ENCODE measurements at places on chromosomes 5 and 9. TPM values are rescaled to one million over a fixed set of nuclear protein-coding genes. Genes with fewer than 3 reads are reported as not detected.

Gene FAM221B
- total RNA-seq = not detected

Gene PCDHA3
- total RNA-seq = not detected

Gene GABBR2
- total RNA-seq = not detected

Gene ANGPTL2
- total RNA-seq = not detected

DNA sequence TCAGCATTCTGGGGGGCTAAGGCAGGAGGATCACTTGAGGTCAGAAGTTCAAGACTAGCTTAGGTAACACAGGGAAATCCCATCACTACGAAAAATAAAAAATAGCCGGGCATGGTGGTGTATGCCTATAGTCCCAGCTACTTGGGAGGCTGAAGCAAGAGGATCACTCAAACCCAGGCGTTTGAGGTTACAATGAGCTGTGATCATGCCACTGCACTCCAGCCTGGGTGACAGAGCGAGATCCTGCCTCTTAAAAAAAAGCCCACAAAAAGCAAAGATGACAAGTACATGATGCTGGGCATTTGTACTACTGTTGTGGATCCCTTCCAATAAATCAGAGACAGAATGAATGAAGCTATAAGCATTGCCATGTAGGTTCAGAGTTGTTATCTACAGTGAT, 320.1 kb upstream of the PANK3 start:
- no peaks in the 10 kb centered on the region for H3K4me1 ChIP-seq
- no peaks in the 10 kb centered on the region for H3K36me3 ChIP-seq
- no peaks in the 10 kb centered on the region for H3K27me3 ChIP-seq
- no peak for DNase-seq

GRCh38 chr5:141825791-141826560, 52.2 kb downstream of the PCDH1 start:
- no peak for DNase-seq
- no peaks in the 10 kb centered on the region for H3K36me3 ChIP-seq
- H3K4me3 ChIP-seq = no peak overlapping the region
- no peak overlapping the region for H3K27ac ChIP-seq

DNA sequence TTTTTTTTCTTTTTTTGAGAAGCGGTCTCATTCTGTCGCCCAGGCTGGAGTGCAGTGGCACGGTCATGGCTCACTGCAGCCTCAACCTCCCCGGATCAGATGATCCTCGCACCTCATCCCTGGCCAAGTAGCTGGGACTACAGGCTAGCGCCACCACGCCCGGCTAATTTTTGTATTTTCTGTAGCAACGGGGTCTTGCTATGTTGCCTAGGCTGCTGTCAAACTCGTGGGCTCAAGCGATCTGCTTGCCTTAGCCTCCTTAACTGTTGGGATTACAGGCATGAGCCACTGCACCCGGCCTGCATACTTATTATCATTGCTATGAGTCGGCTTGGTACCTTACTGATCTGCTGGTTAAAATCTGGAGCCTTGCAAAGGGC, 790 bp upstream of the IARS1 start:
- peak overlapping the region; percentile 61 for H3K4me3 ChIP-seq
- no peaks in the 10 kb centered on the region for H3K36me3 ChIP-seq
- H3K27me3 ChIP-seq = no peaks in the 10 kb centered on the region

GRCh38 chr5:73363911-73364730, 84.5 kb downstream of the FOXD1 start:
- H3K27me3 ChIP-seq = no peaks in the 10 kb centered on the region
- no peak overlapping the region for H3K27ac ChIP-seq
- no peak overlapping the region for H3K4me3 ChIP-seq
- no peaks in the 10 kb centered on the region for H3K36me3 ChIP-seq

GRCh38 chr5:106017243-106017857, 1653.4 kb downstream of the EFNA5 start:
- H3K4me3 ChIP-seq = no peak overlapping the region
- no peaks in the 10 kb centered on the region for H3K4me1 ChIP-seq
- no peaks in the 10 kb centered on the region for H3K36me3 ChIP-seq
- DNase-seq = no peak
- H3K27ac ChIP-seq = no peak overlapping the region

DNA sequence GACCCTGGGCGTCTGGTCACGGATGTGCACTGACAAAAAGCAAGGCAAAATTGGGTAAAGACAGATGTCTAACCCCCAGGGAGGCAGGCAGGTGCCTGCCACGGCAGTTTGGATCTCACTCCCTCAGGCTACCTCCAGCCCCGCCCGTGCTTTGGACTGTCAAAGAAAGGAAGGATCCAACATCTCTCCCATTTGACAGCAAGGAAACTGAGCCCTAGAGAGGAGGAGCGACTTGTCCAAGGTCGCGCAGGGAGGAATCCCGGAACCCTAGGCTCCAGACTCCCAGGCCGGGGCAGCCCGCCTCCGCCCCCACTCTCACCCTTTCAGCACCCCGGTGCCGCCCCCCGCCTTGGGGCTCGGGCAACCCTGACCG, 376 bp downstream of the GOLGA1 start:
- peaks cover 8% of the 10 kb centered on the region for H3K4me1 ChIP-seq
- H3K36me3 ChIP-seq = peaks cover 11% of the 10 kb centered on the region
- H3K27me3 ChIP-seq = no peaks in the 10 kb centered on the region

GRCh38 chr9:134830926-134831720, 49.5 kb upstream of the FCN2 start:
- H3K4me1 ChIP-seq = no peaks in the 10 kb centered on the region
- no peaks in the 10 kb centered on the region for H3K27me3 ChIP-seq
- H3K36me3 ChIP-seq = no peaks in the 10 kb centered on the region
- no peak overlapping the region for H3K27ac ChIP-seq

DNA sequence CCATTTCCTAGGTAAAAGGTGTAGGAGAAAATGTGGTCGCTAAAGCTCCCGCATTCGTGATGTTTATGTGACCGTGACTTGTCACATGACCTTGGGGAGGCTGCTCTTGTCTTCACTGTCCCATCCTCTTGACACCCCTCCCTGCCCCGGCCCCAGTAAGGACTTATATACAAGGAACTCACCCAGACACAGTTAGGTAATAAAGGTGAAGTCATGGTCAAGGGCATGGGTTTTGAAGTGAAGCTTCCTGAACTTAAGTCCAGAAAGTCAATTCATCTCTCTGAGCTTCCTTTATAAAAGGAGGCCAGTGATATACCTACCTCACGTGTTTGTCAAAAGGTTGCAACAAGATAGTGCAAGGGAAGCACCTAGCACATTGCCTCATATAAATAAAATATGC, 17.6 kb downstream of the FGF1 start:
- no peak overlapping the region for H3K27ac ChIP-seq
- H3K4me3 ChIP-seq = no peak overlapping the region
- DNase-seq = no peak
- H3K4me1 ChIP-seq = no peaks in the 10 kb centered on the region

GRCh38 chr9:111599092-111599954, at the start of gene PTGR1:
TSS of gene PTGR1 (minus strand) at chr9:111599647. CDS start at chr9:111597422, 2,225 bp downstream.
- no peak within 1 kb of the TSS for H3K27ac ChIP-seq
- peaks cover 9% of the 10 kb centered on the region for H3K27me3 ChIP-seq
- peak; percentile 39 for DNase-seq
- H3K4me3 ChIP-seq = peak within 1 kb of the TSS; percentile 39

Measured in naive thymus-derived CD4-positive, alpha-beta T cell (primary cell).